Lower lobe of right lung (tissue), 2 donors: ENCODE measurements at places on chromosomes 5 and 9. TPM values are rescaled to one million over a fixed set of nuclear protein-coding genes. Genes with fewer than 3 reads are reported as not detected.

GRCh38 chr5:79147076-79147475 lies 35.5 kb downstream of the BHMT start:
- H3K4me3 ChIP-seq = no peak overlapping the region
- no peak overlapping the region for H3K27ac ChIP-seq
- no peaks in the 10 kb centered on the region for H3K4me1 ChIP-seq

DNA sequence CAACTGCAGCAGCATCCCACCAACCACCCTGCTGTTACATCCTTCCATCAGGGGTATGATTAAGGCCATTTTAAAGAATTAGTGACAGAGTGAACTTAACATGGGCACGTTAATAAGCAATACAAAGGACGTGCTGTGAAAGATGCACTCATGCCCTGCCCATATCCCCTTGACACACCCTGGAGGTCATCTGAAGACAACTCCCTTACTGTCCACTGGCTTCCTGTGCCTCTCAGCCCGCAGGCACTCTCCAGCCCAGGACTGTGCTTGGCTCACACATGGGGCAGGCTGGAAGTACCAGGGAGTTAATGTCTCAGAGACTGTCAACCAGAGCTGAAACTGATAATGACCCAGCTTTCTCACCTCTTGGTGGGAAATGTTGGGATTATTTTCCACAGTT lies 81.8 kb downstream of the TRIM36 start:
- no peak overlapping the region for H3K4me3 ChIP-seq
- DNase-seq = no peak
- no peaks in the 10 kb centered on the region for H3K27me3 ChIP-seq
- no peak overlapping the region for H3K27ac ChIP-seq
- no peaks in the 10 kb centered on the region for H3K36me3 ChIP-seq
- H3K4me1 ChIP-seq = no peaks in the 10 kb centered on the region

DNA sequence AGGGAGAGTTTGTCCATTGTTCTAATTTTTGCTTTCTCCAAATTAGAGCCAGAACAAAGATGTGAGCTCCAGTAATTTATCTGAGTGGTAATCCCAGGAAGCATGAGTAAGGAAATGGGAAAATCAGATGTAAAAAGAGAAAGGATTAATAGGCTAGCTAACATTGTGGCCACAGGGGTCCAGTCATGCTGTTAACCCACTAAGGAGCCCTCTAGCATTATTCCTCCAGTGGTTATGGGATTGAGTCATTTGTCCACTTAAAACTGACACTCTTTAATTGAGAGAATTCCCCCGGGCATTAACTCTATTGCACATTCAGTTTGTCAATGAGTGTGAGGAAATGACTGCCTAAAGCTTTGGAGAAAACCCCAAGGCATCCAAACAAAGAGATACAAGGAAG lies 700.3 kb upstream of the TYRP1 start:
- H3K4me3 ChIP-seq = no peak overlapping the region
- DNase-seq = no peak
- H3K36me3 ChIP-seq = no peaks in the 10 kb centered on the region
- no peaks in the 10 kb centered on the region for H3K27me3 ChIP-seq

DNA sequence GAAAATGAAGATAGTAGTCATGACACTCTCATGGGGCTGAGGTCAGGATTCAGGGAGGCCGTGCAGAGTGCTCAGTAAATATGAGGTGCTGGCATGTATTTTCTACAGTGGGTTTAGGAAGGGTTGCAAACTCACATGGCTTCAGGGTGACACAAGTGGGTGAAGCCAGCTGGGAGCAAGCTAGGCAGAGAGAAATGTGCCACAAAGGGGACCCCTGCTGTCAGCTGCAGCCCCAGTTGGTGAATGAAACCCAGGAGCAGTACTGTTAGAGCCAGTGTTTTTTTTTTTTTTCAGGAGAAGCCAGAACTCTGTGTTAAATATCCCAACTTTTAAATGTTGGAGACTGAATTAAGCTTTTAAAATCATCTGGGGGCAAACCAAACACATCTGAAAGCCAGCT lies 75.3 kb downstream of the INSYN2B start:
- no peak overlapping the region for H3K4me3 ChIP-seq
- no peak overlapping the region for H3K27ac ChIP-seq
- no peaks in the 10 kb centered on the region for H3K27me3 ChIP-seq
- no peak for DNase-seq
- no peaks in the 10 kb centered on the region for H3K4me1 ChIP-seq

The PTPRD gene
- 17.2 TPM for total RNA-seq

The NR4A3 gene
- total RNA-seq = 1.7 TPM

- H3K4me3 ChIP-seq = peak overlapping the region; percentile 17
- peaks cover 56% of the 10 kb centered on the region for H3K36me3 ChIP-seq
- no peak overlapping the region for H3K27ac ChIP-seq
Observed at GRCh38 chr5:150129813-150130492, 25.7 kb downstream of the PDGFRB start.
